ENCODE measurements at places on chromosomes 5 and 9.

DNA sequence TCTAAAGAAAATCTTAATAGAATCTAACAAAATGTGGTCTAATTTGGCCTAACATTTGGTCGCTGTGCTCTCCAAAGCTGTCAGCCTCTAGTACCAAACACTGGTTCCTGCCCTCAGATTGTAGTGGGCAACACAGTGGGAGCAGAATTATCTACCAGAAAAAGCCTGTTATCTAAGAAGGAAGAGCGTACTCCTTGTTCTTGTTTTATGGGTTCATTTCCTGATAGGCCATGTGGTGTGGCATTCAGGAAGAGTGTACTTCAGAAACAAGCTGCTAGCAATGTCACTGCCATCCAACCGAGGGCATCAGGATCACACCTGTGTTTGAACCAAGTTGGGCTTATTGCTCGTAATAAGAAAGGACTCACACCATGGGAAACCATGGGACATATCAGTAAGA lies 487.9 kb upstream of the DAP start:
- no peak for DNase-seq

- no peak for DNase-seq
Observed at GRCh38 chr5:66209350-66209749, 65.2 kb downstream of the SREK1 start.

- DNase-seq, result peak; percentile 96
Observed at GRCh38 chr9:115373000-115373709, 255.2 kb upstream of the TNC start.

GRCh38 chr9:134210908-134211810 lies 46.8 kb upstream of the RNU6ATAC start:
- no peak for DNase-seq

DNA sequence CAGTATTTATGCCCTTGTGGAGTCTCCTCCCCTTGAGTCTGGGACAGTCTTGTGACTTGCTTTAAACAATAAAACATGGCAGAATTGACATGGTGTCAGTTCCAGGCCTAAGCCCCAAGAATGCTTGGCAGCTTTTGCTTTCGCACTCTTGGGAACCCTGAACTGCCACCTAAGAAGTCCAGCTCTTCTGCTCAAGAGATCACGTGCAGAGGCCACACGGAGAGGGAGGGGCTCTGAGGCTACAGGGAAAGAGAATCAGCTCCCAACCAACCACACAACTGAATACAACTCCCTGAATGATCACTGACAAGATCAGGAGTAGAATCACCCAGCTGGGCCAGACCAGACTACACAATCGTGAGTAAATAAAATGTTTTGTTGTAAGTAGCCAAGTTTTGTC lies 97.6 kb downstream of the MED27 start:
- no peak for DNase-seq

DNA sequence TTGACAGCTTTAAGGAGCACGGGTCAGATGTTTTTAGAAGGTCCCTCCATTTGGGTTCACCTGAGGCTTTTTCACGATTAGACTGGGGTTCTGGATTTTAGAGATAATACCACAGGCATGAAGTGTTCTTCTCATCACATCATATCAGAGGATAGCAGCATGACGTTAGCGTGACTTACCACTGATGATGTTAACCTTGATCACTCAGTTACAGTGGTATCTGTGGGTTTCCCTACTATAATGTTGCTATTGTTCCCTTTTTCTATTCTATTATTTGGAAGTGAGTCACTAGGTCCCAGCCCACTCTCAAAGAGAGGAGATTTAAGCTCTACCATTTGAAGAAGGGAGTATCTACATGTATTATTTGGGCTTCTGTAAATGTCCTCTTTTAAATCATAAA lies 300.0 kb downstream of the MAST4 start:
- peak; percentile 12 for DNase-seq

DNA sequence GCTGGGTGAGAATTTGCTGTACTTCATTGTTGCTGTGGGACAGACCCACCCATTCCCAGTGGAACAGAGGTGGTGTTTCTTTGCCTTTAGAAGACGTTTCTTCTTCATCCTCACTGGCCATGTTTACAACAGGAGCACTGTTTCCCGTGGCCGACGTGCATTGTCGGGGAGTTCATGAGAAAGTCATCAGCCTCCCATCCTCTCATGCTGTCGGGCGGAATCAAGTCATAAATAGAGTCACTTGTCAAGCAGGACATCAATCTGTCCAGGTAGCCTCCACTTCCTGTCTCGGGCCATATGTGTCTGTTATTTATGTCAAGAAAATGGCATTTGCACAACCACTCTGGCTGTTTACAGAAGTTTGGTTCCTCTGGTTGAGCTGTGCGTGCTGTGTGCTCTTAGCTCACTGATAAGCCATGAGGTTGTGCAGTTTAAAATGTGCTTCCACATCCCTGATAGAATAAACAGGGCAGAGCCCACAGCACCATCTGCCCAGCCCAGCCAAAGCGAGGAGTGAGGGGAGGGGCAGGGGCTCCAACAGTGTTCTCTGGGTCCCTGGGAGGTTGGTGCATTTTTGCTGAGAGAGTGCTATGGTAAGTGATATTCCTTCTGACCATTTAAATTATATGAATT lies 401.9 kb upstream of the IRX2 start:
- no peak for DNase-seq

DNA sequence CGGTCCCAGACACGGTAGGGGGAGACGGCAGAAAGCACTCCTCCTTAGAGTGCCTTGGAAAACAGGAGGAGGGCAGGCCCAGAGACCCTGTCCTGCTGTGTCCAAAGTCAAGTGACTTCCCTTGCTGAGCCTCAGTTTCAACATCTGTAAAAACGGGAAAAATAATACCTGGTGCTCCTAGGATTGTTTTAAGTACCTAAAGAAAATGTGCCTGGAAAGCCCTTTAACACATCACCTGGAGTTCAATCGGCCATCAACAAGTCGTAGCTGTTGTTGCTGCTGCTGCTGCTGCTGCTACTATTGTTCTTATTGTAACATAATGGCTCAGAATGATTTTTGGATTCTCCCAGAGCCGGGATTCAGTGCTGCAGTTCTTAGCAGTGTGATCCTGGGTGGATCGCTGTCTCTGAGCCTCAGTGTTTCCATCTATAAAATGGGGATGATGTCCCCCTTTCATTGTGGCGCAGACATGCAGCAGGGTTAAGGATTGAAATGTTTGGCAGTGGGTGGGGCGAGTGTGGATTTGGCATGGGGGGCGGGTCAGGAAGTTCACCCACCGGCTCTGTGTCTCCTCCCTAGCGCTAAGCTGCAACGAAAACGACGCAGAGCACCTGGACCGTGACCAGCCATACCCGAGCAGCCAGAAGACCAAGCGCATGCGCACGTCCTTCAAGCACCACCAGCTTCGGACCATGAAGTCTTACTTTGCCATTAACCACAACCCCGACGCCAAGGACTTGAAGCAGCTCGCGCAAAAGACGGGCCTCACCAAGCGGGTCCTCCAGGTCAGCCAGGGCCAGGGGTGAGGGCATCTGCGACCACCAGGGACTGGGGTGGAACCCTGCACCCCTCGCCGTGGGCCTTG lies 9.2 kb downstream of the LHX2 start:
- no peak for DNase-seq

GRCh38 chr9:8262625-8263622 lies 463.3 kb upstream of the DMAC1 start:
- no peak for DNase-seq

- peak; percentile 40 for DNase-seq
Observed at GRCh38 chr5:173473288-173473687, 143.2 kb downstream of the BOD1 start.

DNA sequence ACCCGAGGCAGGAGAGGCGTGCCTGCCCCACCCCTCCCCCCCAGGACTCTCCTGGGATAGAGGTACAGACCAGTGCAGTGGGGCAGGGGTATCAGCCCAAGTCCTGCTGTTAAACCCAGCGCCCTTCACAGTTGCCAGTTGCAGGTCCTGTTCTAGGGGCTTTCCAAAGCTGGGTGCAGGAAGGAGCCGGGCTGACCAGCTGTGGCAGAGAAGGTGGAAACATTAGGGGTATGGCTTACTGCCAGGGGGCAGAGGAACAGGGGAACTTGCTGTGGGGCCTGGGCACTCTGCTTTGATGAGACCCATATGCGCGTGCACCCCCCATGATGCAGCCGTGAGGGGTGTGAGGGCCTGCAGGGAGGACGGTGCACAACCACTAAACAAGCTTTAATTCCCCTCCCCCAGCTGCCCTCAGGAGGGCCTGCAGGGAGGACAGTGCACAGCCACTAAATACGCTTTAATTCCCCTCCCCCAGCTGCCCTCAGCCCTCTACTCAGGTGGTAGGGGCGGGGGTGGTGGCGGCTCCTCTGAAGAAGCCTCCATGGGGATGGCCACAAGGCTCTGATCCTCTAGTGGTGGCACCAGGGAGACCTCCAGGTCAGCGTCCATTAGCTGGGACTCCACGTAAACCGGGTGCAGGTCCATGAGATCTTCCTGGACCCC lies 766 bp upstream of the LRRC26 start:
- DNase-seq, result no peak

- peak; percentile 41 for DNase-seq
Observed at GRCh38 chr5:171845857-171846256, 60.2 kb downstream of the SMIM23 start.

DNA sequence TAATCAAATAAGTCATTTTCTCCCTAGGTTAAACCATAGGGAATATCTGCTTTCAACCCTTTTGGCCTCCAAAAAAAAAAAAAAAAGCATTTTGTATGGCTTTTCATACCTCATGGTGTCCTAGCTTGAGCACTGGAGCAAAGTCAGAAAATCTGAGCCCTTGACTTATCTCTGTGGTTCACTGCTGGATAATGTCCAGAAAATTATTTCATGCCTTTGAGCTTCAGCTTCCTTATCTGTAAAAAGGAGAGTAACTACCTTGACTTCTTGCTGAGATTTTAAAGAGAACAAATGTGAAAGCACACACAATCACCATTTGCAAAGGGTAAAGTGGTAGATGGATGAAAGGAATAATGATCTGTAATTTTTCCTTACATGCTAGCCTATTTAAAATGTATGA lies 165.9 kb downstream of the ALDH1A1 start:
- DNase-seq, result peak; percentile 12

DNA sequence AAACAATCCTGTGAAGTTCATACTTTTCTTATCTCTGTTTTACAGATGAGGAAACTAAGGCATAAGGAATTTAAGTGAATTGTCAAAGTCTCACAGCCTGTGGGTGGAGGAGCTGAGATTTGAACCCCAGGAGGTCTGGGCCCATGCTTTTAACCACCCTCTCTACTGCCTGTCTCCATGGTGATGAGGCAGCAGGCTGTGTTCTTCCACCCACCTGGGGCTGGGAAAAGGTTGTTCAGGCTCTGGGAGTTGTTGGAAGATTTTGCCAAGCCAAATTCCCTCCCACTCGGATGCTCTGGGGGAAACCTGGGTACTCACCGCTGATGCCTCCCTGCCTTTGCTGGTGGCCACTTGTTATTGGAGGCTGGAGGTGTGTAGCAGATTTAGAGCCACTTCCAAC lies 18.3 kb upstream of the SYNPO start:
- DNase-seq, result no peak

- DNase-seq, result peak; percentile 44
Observed at GRCh38 chr5:31186672-31187267, 6.7 kb upstream of the CDH6 start.

DNA sequence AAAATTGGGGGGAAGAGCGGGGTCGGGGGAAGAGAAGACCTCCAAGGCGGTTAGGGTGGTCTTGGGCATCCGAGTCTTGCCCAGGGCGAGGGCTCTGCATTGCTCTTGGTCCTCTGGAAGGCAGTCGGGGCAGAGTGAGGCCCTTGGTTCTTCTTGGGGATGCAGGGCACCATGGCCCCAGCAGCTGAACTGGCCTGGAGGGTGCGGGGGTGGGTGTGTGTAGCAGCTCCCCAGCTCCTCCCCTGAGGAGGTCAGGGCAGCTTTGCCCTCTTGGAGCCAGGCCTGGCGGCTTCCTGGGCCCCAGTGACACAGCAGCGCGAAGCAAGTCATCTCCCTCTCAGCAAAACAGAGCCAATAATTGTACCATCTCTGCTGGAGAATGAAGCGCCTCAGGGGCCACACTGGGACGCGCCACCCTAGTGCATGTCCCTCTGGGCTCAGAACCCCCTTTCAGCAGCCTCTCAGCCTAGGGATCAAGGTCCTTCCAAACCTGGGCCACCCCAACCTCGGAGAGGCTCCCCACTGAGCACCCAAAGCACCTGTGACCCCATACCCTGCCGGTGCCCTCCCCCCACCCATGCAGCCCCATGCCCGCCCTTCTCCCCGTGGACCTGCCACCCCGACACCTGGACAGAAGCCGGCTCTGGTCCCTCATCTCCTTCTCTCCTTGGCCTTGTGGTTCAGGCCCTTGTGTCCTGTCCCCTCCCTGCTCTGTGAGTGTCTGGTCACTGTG lies 10.4 kb upstream of the RXRA start:
- no peak for DNase-seq

GRCh38 chr9:91101611-91102168 lies 260.0 kb downstream of the AUH start:
- no peak for DNase-seq

GRCh38 chr9:124658165-124659017 lies 112.7 kb downstream of the NR6A1 start:
- DNase-seq, result peak; percentile 99

DNA sequence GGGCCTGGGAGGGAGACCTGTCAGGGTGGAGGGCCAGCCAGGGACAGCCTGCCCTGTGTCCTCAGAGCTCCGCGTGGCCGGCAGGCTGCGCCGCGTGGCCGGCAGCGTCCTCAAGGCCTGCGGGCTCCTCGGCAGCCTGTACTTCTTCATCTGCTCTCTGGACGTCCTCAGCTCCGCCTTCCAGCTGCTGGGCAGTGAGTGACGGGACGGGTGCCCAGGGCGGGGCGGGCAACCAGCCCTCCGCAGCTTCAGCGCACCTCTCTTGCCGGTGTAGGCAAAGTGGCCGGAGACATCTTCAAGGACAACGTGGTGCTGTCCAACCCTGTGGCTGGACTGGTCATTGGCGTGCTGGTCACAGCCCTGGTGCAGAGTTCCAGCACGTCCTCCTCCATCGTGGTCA lies 1.8 kb downstream of the SLC34A3 start:
- no peak for DNase-seq

- peak; percentile 38 for DNase-seq
Observed at GRCh38 chr5:31935496-31936369, 238.4 kb downstream of the GOLPH3 start.

GRCh38 chr5:174769005-174769404 lies 44.6 kb downstream of the MSX2 start:
- DNase-seq, result no peak

DNA sequence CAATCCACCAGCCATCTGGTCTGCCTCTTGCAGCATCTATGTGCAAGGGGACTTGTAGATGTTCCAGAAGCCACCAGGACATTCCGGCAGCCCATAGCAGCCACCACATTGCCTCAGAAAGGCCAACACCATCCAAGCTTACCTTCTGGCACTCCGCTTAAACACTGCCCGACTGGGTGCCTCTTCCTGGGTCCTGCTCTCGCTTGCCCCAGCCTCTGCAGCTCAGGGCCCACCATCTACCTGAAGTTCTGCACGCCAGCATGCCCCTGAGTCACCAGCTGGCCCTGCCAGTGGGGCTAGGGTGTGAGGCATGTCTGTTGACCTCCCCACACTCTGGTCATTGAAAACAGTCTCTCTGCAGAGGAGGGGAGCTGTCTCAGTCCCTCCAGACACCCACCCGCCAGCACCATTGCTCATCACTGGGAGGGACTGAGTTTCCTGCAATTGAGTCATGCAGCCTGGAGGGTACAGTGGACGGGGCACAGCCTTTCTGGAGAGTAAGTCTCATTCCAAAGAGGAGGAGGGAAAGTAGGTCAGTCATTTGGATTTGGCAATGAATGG lies 16.9 kb upstream of the COL5A1 start:
- peak; percentile 86 for DNase-seq

GRCh38 chr5:73471654-73472053 lies 23.1 kb upstream of the FOXD1 start:
- DNase-seq, result no peak

- peak; percentile 65 for DNase-seq
Observed at GRCh38 chr9:127684576-127684975, 22.2 kb upstream of the CFAP157 start.

GRCh38 chr5:18497089-18497488 lies 862.8 kb downstream of the TAF11L14 start:
- no peak for DNase-seq

Measured in iris pigment epithelial cell (primary cell).